ENCODE measurements at places on chromosomes 12 and 14.

- no peak for DNase-seq
Observed at GRCh38 chr12:104682790-104683279, 226.1 kb downstream of the CHST11 start.

DNA sequence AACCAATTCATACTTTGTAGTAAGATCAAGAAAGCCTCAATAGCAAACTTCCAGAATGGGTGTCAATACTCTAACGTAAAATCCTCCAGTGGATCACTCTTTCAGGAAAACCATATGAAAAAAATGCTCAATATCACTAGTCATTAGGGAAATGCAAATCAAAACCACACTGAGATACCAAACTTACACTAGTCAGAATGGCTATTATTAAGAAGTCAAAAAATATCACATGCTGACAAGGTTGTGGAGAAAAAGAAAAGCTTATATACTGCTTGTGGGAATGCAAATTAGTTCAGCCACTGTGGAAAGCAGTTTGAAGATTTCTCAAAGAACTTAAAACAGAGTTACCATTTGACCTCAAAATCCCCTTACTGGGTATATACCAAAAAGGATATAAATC, 49.5 kb upstream of the ATXN7L3B start:
- DNase-seq = no peak

- DNase-seq = no peak
Observed at GRCh38 chr14:59832653-59833294, 37.8 kb downstream of the RTN1 start.

DNA sequence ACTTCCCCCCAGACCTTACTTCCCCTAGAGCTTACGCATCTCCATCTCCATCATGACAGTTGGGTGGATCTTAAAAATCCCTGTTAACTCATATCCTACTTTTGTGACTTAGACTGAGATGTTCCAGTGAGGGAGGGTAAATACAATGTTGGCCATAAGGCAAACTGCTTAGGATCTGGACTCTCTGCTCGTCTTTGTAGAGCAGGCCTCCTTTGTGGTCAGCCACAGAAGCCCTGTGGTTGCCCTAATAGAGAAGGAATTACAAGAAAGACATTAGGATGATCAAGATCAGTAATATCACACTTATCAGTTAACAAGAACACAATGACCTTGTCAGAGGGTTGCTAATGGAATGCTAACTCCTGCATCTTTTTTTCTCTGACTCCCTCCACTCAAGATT, 52.0 kb downstream of the TMEM132C start:
- DNase-seq = no peak

DNA sequence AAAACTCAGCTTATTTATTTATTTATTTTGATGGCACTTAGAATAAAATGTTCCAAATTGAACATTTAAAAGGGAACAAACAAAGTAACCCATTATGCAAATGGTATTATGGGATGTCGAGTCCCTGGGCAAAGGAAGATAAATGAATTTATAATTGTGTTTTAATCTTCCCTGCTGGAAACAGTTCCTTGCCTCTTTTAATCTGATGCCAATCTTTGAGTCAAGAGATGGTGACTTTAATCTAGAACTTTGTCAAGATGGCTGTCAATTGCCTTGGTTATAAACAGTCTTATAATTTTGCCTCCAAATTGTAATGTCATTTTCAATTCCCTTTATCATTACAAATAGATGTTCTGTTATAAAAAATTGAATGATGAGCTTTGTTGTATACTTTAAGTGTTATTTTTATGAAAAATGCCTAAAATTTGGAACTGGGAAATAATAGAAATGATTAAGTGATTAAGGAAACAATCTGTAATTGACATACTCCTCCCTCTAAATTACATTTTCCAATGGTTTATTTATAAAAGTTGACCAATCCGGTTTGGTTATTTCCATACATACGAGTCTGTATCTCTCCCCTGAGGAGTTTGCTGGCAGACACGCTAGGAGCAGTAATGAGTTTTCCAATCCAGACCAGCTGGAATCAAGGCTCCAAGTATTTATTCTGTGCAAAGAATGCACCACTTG, 134.9 kb upstream of the FRMD6 start:
- no peak for DNase-seq

DNA sequence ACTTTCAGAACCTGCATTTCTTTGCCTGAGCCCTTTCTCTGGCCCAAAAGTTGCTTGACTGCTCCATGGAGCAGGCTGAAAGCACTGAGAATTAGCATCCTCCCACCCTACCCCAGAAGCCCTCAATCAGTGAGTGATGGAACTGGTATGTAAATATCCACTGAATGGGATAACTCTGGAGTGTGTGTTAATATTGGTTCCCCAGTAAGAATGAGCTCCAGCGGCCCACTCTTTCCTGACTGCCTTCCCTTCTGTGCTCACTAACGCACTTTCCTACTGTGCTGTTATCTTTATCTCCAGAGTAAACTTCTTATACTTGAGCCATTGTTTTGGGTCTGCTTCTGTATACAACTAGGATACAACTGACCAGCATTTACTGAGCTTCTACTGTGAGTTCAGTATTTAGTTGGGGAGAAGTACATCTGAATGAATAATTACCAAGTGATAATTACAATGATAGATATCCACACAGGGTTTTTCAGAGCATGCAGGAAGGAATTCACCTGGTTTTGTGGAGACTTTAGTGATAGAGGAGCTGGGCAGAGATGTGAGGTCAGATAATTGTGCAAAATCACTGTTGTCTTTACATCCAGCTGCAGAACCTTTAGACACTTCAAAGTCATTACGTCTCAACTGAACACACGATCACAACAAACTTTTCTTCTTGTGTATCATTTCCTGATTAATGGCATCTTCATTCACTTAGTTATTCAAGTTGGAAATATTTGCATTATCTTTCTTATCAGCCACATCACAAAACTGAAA, 149.2 kb upstream of the BTG1 start:
- no peak for DNase-seq

DNA sequence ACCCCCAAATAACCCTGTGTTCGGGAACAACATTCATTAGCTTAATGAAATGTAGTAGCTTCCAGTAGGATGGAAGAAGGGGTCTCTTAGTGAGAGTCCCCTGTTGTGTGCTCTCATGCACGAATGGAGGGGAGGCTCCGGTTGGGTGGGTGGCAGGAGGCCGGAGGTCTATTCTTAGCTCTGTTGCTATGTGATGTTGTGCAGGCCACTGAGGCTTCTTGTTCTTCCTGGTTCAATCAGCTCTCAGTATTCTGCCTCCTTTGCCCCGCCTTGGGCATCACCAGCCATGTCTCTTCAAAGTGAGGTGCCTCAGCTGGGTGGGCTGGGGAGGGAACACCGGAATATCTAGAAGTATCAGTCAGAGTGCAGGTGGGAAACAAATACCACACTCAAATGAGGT, 50.8 kb downstream of the KCNA1 start:
- no peak for DNase-seq

- DNase-seq = no peak
Observed at GRCh38 chr12:108667349-108667748, 33.7 kb upstream of the SELPLG start.

DNA sequence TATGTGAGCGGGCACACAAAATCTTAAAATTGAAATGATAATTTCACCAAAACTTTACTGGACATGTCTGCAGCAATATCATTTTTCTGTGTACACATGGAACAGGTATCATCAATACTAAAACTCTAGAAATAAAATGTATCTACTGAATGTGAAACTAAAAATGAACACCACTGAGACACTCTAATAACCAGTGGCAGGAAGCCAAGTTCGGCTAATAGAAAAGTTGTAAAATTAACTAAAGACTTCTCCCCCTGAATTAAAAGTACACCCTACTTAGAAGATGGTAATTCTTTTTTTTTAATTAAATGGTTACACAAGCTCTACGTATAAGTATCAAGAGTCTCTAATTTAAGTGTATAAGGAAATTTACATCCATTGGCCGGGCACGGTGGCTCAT, 227.2 kb downstream of the MED13L start:
- no peak for DNase-seq

DNA sequence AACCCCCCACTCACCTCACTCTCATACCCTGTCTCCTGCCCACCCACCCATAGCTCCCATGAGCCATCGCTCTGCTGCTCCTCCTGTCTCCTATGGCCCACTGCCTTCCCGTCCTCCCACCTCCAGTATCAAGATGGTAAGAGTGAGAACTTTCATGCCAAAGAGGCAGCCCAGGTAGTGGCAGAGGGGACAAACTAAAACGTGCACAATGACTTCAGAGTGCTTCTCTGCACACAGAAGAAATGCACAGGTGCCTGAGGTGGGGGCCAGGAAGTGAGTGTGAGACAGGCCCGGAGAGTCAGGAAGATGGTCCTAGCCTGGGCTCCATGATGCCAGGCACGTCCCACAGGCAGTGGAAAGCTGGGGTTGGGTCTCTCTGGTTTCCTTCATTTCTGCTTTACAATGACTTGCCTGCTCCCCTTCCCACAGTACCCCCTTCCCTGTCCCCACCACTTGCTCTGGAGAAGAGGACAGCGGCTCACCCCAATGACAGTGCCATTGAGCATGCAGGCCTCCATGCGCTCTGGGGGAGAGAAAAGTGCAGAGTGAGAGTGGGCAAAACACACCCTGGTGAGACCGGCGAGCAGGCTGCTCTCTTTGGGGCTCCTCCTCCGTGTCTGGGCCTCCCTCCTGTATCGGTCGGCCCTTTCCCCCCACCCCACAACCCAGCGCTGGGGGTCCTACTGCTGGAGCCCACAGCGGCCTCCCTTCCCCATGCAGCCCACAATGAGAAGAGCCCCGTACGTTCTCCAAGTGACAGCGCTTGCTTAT, 22.8 kb upstream of the ANO2 start:
- no peak for DNase-seq

DNA sequence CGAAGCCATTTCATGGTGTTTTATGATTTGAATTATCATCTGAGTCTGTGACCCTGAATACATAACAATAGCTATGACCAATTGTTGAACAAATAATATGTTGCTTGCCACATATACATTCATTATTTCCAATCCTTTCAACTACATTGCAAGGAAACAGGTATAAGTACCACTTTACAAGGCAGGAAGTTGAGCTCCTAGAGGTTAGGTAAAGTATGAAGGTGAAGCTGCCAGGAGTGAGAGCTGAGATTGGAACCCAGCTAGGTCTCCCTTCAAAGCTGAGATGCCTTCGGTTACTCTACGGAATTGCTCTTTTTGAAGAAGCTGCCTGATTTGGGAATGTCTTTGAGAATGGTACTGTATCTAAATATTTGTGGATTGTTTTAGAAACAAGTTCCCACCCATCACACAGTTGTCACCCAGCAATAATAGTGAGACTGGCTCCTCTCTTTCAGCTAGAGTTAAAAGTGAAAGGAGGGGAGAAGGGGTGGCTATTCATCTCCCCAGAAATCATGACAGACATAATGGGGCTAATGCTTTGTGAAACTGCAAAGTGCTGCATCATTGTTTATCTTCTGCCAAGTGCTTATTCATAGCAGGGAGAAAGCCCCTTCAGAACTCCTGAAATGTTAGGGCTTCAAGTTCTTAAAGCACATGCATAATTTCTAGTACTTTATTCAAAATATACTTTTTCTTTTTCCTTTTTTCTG, 75.9 kb upstream of the AMIGO2 start:
- DNase-seq = no peak

DNA sequence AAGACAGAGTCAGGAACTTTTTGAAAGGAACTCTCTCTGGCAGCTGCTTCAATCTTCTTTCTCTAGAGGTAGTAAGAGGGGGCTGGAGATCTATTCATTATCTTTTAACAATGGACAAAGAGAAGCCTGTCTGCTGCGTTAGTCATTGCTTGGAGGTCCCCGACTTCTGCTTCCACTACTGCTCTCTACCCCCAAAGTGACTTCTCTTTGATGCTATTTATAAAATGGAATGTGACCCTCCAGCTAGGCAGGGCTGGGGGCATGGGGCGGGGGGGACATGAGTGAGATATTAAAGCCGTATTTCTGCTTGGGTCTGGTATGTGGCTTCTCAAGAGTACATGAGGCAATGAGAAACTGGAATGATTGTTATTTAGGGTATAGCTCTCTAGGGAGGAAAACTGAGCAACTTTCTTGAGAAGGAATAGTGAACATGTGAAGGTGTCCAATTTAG, 41.4 kb upstream of the NUDT4 start:
- no peak for DNase-seq

DNA sequence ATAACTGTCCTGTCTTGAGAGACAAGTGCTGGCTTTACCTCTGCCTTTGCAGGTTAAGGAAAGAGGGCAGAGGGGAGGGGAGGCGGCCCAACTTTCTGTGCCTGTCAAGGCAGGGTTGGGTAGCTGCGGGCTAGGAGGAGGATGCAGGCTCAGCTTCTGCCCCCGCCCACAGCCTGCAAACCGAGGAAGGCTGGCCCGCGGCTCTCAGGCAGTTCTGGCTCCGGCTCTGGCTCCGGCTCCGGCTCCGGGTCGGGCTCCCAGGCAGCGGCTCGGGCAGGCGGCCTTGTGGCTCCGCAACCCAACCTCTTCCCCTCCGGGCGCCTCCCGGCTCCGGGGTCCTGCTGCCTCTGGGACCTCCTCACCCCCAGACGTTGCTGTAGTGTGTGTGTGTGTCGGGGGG, 92.9 kb downstream of the TMEM30B start:
- no peak for DNase-seq

Data from SHP77 (cell line).